ENCODE measurements at places on chromosomes 5 and 9.

- no peak overlapping the region for H3K4me3 ChIP-seq
- no peaks in the 10 kb centered on the region for H3K4me1 ChIP-seq
- H3K27me3 ChIP-seq: no peaks in the 10 kb centered on the region
- H3K27ac ChIP-seq: no peak overlapping the region
These were observed 16.8 kb upstream of the HK3 start for GRCh38 chr5:176915906-176916305.

DNA sequence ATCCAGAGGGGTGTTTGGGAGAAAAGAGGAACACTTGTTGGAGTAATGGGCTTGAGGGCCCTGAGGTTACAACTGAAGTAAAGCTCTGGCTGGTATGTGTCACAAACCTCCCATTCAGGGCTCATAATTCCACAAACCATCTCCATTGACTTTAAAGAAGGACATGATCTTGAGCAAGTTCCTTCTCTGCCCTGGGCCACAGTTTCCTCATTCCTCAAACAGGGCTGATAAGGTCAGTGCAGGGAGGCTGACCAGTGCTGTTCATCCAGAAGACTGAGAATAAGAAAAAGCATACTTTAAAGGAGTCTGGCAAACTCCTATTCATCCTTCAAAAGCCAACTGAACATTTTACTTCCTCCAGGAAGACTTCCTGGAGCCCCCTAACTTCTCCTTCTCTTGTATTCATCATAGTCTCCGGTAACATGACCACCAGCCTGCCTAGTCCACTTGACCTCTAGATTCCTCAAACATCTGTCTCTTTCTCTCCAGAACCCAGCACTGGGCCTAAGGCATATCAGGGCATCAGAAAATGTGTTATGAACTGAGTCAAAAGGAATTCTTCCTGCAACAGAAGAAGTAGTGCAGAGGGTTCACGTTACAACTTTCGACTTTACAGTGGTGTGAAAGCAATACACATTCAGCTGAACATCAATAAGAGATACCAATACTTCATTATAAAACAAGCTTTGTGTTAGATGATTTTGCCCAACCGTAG lies 20.7 kb upstream of the PTPN3 start:
- H3K27me3 ChIP-seq: no peaks in the 10 kb centered on the region
- H3K4me3 ChIP-seq: no peak overlapping the region
- H3K4me1 ChIP-seq: no peaks in the 10 kb centered on the region
- no peak for DNase-seq
- H3K36me3 ChIP-seq: no peaks in the 10 kb centered on the region

DNA sequence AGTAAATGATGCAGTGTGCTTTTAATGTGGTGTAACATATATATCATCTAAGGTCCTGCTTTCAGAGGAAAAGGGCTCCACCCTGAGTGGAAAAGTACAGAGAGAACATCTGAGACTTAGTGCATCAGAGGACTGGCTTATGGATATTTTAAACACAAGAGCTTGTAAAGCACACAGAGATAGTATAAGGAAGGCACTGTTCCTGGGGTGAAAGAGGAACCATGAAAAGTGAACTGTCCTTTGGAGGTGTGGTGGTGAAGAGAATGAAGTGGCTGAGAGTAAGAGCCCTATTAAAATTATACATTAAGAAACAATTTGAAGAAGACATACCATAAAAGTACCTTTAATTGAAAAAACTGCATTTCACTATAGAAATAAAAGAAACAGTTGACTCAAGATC lies 68.9 kb downstream of the CSF2 start:
- H3K4me3 ChIP-seq: no peak overlapping the region
- no peaks in the 10 kb centered on the region for H3K27me3 ChIP-seq
- no peak for DNase-seq
- no peaks in the 10 kb centered on the region for H3K36me3 ChIP-seq
- no peaks in the 10 kb centered on the region for H3K4me1 ChIP-seq

GRCh38 chr5:5650242-5650641 lies 227.8 kb downstream of the ICE1 start:
- no peaks in the 10 kb centered on the region for H3K27me3 ChIP-seq
- H3K36me3 ChIP-seq: no peaks in the 10 kb centered on the region
- no peak overlapping the region for H3K27ac ChIP-seq
- H3K4me1 ChIP-seq: no peaks in the 10 kb centered on the region
- H3K4me3 ChIP-seq: no peak overlapping the region
